Suppressor macrophage treated with lipopolysaccharide for 1 hour (primary cell): ENCODE measurements at places on chromosomes 6 and 20.

- peak; percentile 89 for DNase-seq
Measured at GRCh38 chr20:53611449-53611894, 17.8 kb upstream of the ZNF217 start.

GRCh38 chr6:3911614-3912336, 62.6 kb downstream of the FAM50B start:
- DNase-seq: no peak

DNA sequence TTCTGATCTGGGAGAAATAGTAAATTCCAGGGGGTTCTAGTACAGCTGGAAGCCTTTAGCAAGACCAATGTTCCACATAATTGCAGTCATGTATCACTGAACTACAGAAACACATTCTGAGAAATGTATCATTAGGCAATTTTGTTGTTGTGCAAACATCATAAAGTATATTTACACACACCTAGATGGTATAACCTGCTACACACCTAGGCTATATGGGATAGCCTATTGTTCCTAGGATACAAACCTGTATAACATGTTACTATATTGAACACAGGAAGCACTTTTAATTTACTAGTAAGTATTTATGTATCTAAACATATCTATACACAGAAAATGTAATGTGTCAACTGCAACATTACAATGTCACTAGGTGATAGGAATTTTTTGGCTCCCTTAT, 525.9 kb upstream of the NRSN1 start:
- no peak for DNase-seq

GRCh38 chr6:155373276-155373675, 59.0 kb upstream of the TFB1M start:
- DNase-seq: no peak

GRCh38 chr6:6804843-6805615, 216.5 kb downstream of the LY86 start:
- no peak for DNase-seq

DNA sequence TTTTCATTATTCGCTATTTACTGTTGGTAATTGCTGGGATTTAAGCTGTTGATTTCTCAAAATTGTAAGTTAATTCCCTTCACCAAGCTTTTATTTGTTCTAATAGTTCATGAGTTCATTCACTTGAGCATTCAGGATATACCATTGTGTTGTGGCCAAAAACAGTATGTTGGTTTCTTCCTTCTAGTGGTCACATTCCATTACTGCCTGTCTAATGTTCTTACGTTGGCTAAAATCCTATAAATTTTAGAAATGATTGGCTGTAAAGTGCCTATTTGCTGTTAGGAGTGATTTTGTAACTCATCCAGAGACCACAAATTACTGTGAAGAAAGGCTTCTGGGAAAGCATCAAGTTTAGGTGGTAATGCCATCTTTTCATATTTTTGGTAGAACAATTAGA, 76.3 kb downstream of the FARS2 start:
- DNase-seq: no peak

GRCh38 chr6:65449926-65450325, 257.1 kb downstream of the EYS start:
- DNase-seq: no peak

- peak; percentile 38 for DNase-seq
Measured at GRCh38 chr6:100116411-100117194, 122.6 kb upstream of the MCHR2 start.

- peak; percentile 31 for DNase-seq
Measured at GRCh38 chr6:33324125-33324524, 6.6 kb upstream of the ZBTB22 start.

DNA sequence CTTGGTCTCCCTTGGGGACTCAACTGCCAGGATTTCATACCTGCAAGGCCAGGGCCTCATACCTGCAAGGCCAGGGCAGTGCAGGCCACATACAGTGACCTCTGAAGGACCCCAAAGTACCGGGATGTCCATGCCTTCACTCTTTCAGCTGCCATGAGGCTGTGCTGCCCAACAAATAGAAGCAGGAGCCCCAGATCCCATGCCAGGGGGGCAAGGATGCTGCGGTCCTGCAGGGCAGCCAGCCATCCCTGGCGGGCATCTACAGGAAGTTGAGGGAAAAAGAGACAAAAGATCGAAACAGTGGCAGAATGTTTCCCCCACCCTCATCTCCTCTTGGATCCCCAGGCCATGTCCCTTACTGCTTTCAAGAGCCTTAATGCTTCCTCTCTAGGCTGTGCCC, 799 bp downstream of the NRM start:
- DNase-seq: no peak

DNA sequence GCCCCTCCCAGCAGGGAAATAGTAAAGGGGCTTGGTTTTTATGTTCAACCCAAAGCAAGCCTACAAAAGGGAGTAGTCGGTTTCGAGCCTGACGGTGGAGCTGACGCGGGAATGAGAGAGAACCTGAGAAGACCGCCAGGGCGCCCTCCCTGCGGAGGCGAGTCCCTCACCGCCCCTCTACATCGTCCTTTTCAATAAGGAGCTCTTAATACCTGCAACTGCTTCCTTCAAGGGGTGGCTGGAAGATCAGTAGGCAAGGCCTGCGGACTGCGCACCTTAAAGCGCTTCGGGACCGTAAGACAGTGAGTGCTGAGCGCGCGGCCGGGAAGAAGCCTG, 709 bp upstream of the ZNF76 start:
- peak; percentile 50 for DNase-seq

DNA sequence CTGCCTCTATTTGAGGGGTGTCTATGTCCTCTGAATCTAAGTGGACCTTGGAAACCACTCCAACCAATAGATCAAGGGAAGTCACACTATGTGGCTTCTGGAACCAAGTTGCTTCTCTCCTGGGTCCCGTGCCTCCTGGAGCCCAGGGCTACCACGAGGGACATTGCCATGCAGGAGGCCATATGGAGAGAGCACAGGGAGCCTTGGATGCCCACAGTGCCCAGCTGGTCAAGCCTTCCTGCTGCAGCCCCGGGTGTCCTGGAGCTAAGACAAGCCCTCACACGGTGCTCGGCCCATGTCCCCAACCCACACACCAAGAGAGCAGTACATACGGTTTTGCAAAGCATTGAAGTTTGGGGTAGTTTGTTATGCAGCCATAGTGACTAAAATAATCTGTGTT, 231.6 kb downstream of the SYNDIG1 start:
- no peak for DNase-seq

GRCh38 chr6:14353798-14354197, 236.2 kb downstream of the CD83 start:
- peak; percentile 6 for DNase-seq

GRCh38 chr6:130432838-130433237, 67.0 kb downstream of the TMEM200A start:
- no peak for DNase-seq

GRCh38 chr6:84779380-84779779, 15.0 kb upstream of the TBX18 start:
- DNase-seq: no peak

GRCh38 chr20:37190354-37191112, 11.2 kb upstream of the MROH8 start:
- DNase-seq: no peak

DNA sequence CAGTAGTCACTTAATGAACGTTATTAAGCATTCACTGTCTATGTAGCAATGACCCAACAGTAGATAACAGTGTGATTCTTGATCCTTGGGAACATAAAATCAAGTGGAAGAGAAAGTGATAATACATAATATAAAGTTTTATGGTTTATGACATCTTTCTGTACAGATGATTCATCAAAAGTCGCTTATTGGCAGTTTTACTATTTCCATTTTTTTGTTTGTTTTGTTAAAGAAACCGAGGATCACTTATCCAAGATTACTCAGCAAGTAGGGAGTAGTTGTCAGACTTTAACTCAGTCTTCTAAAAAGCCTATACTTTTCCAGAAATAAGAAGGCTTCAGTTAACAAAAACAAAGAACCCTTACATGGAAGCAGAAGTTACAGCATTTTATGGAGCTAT, 260.8 kb downstream of the ZFAND3 start:
- DNase-seq: peak; percentile 23

DNA sequence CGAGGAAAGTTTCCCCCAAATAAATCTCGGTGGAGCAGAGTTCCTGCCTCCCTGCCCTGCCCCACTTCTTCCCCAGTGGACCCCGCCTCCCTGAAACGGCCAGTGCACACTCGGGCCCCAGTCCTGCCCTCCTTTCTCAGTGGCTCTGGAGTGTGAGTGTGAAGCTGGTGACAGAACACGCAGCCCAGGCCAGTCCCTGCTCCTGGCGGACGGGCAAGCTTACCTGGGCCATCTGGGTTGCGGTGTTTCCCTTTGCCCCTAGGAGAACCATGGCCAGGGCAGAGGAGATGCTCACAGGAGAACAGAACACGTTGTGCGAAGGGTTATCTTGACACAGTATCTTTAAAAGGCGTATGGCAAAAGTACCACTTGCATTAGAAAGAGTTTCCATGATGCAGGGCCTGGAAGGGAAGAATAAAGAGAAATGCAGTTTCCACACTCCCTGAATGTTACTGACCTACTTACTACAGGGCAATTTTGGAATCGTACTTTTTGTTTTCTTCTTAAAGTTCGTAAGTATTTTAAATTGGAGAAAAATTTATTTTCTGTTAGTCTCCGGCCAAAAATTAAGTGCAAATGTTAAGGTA, 2.8 kb downstream of the SERPINB9 start:
- DNase-seq: no peak

GRCh38 chr6:34246563-34247391, 2.0 kb downstream of the SMIM29 start:
- peak; percentile 63 for DNase-seq
